ENCODE measurements at places on chromosomes 11 and 22.

- no peak for DNase-seq
These were observed 37.7 kb upstream of the GNB1L start for GRCh38 chr22:19892257-19892879.

GRCh38 chr11:69562302-69562701 lies 78.7 kb upstream of the CCND1 start:
- no peak for DNase-seq

DNA sequence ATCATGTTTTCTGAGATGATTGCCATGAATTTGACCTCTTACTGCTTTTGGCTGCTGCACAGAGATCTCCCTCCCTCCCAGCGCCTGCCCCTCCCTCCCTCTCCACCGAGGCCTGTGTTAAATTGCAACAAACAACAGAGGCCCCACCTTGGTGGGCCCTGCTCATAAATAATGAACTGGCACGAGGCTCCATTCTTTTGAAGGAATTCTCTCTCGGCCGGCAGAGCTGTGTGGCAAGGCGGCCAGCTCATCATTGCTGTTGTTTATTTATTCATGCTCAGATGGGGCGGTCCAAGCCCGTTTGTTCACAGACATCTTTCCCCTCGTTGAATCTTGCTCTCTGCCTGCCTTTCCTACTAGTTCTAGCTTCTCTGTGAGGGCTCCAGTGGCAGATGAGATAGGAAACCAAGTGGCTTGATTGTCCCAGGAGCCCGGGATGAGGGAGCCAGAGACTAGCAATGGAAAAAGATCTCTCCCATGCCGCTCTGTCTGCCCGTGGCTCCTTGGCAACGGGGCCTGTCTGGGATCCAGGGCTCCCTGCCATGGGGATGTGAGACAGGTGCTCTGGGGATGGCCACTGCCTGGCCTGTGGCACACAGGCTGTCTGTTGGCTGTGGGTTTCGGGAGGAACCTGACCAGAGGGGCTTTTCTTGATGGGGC lies 192.6 kb downstream of the DSCAML1 start:
- DNase-seq, result no peak

DNA sequence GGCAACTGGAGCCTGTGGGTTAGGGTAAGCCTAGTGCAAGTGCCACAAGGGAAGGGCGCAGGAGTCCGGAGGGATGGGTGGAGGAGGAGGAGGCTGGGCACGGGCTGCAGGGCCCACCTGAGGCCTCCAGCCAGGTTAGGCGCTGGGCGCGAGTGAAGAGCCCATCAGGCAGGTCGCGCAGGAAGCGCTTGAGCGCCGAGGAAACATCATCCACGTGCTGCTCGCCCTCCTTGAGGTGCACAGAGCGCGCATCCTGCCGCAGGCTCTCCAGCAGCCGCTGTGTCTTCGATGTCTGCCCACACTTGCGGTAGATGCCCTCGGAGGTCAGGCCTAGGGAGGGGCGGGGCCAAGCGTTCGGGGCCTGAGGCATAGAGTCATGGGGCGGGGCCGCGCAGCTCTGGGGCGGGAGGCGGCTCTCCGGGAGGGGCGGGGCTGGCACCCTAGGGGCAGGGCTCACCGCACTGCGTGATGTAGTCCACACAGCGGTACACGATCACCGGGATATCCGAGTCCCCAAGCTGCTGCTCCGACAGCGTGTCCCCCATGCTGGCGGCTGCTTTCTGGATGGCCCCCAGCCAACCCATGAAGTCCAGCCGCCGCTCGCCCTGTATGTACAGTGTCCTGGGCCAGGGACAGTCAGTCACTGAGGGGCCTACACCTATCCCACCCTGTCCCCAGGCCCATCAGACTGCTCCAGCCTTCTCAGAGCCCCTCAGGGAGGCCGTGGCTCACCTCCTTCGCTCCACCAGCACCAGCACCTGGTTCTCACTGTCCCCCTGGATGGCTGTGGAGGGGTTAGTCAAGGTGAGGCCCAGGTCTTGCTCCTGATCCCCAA lies 22.9 kb upstream of the PDE2A start:
- no peak for DNase-seq

- no peak for DNase-seq
These were observed 60.2 kb downstream of the EHF start for GRCh38 chr11:34680918-34681586.

- DNase-seq, result no peak
These were observed 41.4 kb upstream of the ZBED5 start for GRCh38 chr11:10899121-10899830.

GRCh38 chr11:70577258-70577603 lies 178.9 kb downstream of the CTTN start:
- DNase-seq, result peak; percentile 61

DNA sequence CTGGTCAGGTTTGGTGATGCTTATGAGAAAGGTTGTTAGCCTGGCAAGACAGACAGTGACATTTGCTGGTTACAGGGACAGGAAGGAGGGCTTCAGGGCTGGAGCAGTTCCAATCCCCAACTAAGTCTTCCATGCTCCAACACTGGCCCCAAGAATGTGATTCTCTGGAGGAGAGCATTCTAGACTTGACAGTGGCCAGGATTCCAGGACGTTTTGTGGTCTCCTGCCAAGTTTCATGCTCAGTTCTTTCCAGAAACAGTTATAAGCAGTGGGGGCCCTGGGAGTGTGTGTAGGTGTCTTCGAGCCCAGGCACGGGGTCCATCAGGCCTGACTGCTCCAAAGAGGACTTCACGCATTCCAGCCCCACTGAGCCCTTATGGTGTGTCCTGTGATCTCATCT lies 8.9 kb upstream of the GRK3 start:
- peak; percentile 72 for DNase-seq

DNA sequence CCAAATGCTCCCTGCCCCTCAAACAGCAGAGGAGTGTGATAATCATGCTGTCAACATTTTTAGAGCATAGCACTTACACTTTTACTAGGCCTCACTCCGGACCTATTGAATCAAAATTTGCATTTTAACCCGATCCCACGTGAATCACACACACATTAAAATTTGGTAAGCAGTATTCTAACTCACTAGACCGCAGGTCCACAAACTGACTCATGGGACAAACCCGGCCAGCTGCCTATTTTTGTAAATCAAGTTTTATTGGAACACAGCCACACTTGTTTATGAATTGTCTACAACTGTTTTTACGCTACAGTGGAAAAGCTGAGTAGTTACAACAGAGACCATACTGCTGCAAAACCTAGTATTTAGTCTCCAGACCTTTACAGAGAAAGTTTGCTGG lies 43.3 kb downstream of the SNX19 start:
- no peak for DNase-seq

- no peak for DNase-seq
These were observed 42.2 kb downstream of the AHNAK start for GRCh38 chr11:62504158-62504973.

GRCh38 chr11:44574610-44575287 lies 9.3 kb downstream of the CD82 start:
- no peak for DNase-seq

DNA sequence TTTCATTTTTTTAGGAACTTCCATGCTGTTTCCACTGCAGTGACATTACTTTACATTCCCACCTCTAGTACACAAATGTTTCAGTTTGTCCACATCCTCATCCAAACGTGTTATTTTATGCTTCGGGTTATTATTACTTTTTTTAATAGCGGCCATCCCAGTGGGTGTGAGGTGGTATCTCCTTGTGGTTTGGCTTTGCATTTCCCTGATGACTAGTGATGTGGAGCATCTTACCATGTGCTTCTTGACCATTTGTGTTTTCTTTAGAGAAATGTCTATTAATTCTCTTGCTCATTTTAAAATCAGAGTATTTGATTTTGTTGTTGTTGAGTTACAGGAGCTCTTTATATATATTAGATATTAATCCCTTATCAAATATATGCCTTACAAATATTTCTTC lies 70.3 kb upstream of the ANO1 start:
- no peak for DNase-seq

GRCh38 chr11:721741-722345 lies 15.8 kb downstream of the EPS8L2 start:
- DNase-seq, result peak; percentile 63

- DNase-seq, result no peak
These were observed 24.7 kb downstream of the PC start for GRCh38 chr11:66933531-66933930.

- peak; percentile 98 for DNase-seq
These were observed at the start of gene NADSYN1 for GRCh38 chr11:71453037-71453917. TSS of gene NADSYN1 (plus strand) at chr11:71453203. CDS start at chr11:71453297, 94 bp downstream.

DNA sequence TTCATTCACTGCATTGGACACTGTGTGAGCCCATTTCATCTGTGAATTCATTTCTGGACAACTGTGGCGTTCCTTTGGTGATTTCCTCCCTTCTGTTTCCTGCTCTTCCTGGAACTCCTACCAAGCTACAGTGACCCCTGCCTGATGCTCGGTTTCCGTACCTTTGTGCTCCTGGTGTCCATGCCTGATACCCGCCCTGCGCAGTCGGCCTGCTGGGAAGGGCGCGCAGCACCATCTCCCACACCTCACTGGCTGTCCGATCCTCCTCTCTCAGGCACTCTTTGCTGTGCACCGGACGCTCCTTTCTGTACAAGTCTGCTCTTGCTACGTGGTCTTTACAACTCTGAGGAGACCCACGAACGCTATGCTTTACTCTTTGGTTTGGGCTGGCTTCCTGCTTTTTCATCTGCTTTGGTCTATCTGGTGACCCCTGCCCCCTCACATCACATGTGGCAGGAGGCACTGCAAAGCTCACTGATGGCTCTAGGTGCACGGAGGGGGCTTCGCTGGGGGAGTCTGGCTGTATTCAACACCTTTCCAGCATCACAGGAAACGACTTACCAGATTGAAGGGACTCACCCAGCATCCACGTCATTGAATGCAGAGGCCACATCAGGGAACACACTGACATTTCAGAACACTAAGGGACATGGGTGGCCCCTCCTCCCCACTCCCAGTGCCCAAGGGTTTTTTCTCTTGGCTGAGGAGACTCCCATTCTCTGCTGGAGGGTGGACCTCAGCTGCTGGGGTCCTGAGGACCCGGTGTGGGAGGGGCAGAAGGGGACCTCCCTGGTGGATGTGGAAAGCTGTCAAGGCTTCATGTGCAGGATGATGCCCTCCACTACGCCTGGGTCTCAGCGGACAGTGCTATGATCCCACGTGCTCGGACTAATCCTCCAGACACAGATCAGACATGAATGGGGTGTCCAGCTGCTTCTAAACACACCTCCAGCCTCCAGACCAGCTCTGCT lies 27.0 kb upstream of the MOB2 start:
- no peak for DNase-seq

GRCh38 chr22:46122511-46122971 lies 27.8 kb upstream of the PPARA start:
- peak; percentile 88 for DNase-seq

- peak; percentile 69 for DNase-seq
These were observed 355.3 kb upstream of the CCDC90B start for GRCh38 chr11:83641511-83641910.

GRCh38 chr11:61778920-61779650 lies 13.3 kb downstream of the TMEM258 start:
- DNase-seq, result no peak

GRCh38 chr11:73439002-73439843 lies 63.0 kb downstream of the RELT start:
- no peak for DNase-seq

- no peak for DNase-seq
These were observed 200.2 kb downstream of the BRD1 start for GRCh38 chr22:49627217-49628181.

GRCh38 chr11:110077831-110078325 lies 15.3 kb upstream of the ZC3H12C start:
- no peak for DNase-seq

GRCh38 chr11:94803491-94803890 lies 35.3 kb downstream of the AMOTL1 start:
- DNase-seq, result no peak

GRCh38 chr11:79229047-79229446 lies 211.8 kb downstream of the TENM4 start:
- no peak for DNase-seq

DNA sequence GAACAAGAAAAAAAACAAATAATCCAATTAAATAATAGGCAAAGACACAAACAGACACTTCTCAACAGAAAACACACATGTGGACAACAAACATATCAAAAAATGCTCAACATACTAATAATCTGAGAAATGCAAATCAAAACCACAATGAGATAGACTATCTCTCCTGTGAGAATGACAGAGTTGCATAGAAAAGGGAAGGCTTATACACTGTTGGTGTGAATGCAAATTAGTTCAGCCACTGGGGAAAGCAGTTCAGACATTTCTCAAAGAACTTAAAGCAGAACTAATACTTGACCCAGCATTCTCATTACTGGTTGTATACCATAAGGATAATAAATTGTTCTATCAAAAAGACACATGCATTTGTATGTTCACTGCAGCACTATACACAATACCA lies 637.8 kb upstream of the LUZP2 start:
- DNase-seq, result no peak

DNA sequence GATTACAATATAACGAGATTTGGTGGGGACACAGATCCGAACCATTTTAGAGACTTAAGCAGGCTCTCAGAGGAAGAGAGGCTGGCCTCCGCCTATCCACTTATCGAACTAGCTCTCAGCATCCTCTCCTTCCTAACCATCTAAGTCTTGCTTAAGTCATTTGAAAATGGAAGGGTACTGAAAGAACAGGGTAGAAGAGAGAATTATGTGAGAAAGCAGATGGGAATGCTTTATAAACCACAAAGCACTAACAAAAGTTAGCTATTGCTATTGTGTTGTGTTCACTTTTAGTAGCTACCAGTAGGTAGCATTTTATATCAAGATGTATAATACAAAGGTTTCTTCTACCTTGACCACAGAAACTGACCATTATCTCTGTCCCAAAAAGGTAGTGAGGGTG lies 153.4 kb upstream of the CADM1 start:
- DNase-seq, result no peak

DNA sequence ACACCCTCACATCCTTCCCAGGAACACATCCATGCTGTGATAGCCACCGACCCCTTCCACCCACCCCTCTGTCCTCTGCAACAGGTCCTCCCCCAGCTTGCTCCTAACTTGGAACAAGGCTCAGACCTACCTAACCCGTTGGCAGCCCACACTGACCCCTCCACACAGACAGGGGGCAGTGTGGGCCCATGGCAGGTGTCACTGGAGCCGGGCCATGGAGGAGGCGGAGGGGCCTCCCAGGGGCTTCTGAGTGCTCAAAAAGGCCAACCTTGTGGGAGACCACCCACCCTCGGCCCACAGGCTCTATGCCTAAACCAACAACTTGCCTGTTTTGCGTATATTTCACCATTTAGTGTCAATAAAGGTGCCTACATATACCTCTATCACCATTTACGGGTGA lies 57.0 kb downstream of the CERK start:
- no peak for DNase-seq

DNA sequence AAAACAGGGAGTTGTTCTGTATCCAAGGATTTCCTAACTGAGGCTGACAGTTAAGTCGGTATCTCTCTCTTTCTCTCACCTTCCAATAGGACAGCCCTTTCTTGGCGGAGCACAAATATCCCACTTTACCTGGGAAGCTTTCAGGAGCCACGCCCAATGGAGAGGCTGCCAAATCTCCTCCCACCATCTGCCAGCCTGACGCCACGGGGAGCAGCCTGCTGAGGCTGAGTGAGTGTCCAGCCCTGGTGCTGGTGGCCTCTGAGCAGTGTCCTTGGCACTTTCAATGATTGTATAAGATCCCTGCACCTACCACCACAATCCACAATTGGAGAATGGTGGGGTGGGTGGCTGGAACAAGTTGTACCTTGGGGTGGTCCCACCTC lies 33.7 kb downstream of the CYB5R2 start:
- peak; percentile 17 for DNase-seq
